ENCODE measurements at places on chromosomes 16 and 17.

DNA sequence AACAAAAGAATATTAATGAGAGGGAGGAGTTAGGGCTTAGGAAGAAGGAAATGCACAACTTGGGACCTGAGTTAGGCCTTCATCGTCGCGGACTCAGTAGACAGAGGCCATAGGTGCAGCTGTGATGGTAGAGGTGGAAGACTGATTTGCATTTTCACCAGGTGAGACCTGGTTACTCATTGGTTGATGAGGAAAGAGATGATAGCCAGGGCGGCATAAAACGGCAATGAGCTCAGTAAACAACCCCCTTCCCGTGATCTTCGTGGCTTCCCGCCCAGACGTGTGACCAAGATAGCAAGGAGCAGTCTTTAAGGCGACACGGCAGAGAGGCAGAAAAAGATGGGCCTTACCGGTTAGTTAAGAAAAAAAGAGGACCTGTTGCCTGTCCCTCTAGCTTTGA lies at the start of gene TMC5:
Gene TMC5 (plus strand): TSS at position 244 of the 400 bp plus-strand sequence. CDS start 22,156 bp downstream, outside the sequence.
- no peak for DNase-seq

- no peak for DNase-seq
Observed at GRCh38 chr17:40796846-40797245, 2.9 kb downstream of the KRT28 start.

DNA sequence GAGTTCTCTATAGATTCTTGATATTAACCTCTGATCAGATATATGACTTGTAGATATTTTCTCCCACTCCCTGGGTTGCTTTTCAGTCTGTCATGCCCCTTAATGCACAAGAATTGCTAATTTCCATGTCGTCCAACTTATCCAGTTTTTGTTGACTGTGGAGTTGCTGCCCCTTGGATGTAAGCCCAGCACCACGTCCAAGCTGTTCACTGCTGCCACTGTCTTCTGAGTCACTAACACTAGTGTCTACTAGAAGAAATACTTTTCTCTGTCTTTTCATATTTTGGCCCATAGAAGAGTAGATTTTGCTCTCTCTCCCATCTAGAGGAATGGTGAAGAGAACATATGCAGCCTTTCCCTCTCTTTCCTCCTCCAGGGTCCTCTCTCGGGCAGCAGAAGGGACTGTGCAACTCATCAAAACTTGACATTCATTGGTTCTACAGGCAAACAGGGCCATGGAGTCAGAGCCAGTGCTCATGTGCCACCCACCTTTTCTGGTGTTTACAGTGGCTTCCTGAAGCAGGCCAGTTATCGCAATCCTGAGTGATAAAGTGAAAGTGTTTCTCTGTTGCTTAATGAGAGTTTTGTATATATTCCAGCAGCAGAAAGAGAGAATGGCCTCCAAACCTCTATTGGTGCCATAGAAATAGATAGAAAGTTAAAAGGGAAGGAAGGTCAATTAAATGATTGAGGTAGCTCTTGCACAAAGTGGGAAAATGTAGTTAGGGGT lies 22.6 kb upstream of the PMP22 start:
- DNase-seq = no peak

DNA sequence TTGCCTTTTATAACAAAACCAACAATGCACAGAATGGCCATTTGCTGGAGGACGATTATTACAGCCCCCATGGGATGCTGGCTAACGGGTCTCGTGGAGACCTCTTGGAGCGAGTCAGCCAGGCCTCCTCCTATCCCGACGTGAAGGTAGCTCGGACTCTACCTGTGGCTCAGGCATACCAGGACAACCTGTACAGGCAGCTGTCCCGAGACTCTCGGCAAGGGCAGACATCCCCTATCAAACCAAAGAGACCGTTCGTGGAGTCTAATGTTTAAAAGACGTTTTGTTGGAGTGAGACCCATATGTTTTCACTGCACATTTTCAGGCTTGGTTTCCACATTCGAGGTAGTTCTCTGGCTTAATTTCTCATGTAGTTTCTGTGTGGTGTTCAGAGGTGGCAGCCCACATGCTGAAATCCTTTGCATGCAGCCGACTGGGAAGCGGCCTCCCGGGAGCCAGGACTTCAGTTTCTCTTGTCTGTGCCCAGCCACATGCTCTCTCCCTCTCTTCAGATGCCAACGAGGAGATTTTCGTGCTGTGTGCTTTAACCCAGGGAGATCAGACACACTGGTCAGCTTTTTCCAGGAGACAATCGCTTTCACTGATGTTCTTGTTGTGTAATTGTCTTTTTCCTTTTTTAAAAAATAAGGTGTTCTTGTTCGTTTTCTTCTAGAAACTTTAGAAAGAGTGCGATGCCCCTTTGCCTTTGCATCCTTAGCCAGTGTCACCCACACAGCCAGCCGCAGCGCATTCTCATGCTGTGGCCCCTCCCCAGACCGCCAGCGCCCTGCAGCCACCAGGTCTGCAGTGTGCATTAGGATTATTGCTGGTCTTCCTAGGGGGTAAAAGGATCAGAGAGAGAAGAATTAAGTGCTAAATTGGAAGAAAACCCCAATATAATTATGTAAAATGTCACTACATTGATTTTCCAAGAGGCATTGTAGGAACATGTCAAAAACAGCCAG lies 24.1 kb downstream of the CYB561 start:
- no peak for DNase-seq

- peak; percentile 53 for DNase-seq
Observed at GRCh38 chr17:51056813-51057510, 63.7 kb downstream of the SPAG9 start.

GRCh38 chr16:85661740-85662481 lies 26.8 kb downstream of the GINS2 start:
- no peak for DNase-seq

DNA sequence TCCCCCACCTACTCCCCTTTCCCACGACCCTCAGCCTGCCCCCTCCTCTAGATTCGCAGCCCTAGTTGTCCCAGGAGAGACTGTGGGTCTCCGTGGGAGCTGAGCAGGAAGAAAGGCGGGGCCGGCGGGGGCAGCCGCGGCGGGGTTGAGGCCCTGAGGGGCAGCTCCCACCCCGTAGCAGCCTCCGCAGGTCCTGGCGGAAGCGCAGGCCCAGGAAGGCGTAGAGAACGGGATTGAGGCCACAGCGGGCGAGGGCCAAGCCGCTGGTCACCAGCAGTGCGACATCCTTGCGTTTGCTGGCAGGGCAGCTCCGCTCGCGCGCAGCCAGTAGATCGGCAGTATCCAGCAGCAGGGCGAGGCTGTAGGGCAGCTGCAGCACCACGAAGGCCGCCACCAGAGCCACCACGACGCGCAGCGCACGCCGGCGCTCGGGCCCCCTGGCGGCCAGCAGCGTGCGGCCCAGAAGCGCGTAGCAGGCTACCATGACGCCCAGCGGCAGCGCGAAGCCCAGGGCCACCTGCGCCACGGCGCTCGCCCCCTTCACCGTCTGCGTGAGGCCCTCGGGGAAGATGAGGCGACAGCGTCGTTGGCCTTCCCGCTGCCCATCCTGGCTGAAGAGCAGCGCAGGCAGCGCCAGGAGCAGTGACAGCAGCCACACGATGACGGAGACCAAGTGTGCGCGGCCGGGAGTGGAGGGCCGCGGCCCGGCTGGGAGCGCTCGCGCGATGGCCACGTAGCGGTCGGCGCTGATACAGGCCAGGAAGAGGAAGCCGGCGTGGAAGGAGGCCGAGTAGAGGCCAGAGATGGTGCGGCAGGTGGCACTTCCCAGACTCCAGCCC lies 1.9 kb downstream of the CCR10 start:
- DNase-seq = peak; percentile 86

- DNase-seq = peak; percentile 64
Observed at GRCh38 chr17:35731239-35731916, at the start of gene RASL10B. Gene RASL10B (plus strand): TSS chr17:35731639. CDS start chr17:35735185, 3,546 bp downstream.

GRCh38 chr17:81020443-81020766 lies 14.5 kb upstream of the BAIAP2 start:
- no peak for DNase-seq

GRCh38 chr17:50527155-50527762 lies 5.3 kb upstream of the EPN3 start:
- no peak for DNase-seq

DNA sequence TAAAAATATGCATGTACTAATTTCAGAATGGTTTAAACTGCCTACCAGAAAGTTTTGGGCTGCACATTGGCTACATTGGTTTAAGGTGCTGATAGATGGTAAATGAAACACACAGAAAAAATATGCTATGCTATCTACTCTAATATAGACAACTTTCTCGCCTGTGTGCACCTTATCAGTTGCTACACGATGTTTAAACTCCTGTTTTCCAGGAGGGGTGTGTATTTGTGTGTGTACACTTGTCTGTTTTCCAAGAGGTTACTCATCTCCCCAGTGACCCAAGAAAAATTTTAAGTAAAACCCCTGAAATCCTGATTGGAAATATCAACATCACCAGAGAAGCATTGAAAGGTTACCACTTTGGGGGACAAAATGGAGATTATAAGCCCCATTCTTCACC lies 21.6 kb upstream of the PSMC5 start:
- no peak for DNase-seq

GRCh38 chr16:53770641-53771040 lies 66.7 kb downstream of the FTO start:
- DNase-seq = no peak

DNA sequence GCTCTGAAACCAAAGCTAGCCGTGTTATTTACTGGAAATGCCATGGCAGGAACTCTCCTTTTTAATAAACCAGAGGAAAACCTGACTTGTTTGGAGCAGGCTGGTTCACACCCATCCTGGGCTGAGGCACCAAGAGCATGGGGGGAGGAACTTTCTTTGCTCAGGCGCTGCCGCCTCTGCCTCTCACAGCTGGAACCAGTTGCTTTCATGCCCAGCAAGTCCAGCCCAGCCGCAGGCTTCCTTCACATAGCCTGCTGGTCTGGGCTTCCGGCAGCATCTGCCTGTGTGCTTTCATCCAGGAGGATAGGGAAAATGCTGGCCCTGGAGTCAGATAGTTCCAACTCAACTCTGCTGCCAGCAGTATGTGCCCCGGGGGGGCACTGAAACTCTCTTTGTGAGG lies 88.1 kb upstream of the ASIC2 start:
- no peak for DNase-seq

DNA sequence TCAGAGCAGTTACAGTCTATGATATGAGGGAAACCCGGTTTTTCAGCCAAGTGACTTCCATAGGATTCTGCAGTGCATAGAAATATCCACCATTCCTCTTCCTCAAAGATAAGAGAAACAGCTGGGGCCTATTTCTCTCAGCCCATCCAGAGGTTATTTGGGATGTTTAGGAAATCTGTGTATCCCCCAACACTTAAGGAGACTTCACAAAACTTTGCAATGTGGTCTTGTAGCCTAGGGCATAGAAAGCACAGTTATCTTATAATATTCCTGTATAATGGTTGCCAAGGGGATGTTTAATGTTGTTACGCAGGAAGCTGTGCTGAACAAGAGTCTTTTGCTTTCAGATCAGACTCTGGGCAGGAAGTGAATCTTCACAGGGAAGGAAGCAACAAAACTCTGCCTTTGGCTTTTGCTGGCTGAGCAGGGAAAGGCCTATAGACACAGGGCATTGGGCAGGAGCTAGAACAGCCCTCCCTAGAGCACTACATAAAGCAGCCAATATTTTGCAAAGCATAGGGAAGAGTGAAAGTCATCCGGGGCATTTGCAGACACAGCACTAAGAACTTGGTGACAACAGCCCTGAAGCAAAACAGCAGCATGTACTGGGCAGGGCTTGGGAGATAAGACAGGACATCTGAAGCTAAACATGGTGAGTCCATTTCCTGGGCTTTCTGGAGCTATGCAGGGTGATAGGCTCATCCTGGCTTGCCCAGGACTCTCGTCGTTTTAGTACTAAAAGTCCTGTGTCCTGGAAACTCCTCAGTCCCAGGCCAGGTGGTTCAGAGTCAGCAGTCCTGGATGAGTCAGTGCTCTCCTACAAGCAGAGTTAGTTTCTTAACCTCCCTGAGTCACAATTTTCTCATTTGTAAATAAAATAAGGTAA lies 18.7 kb upstream of the BEAN1 start:
- no peak for DNase-seq

- DNase-seq = no peak
Observed at GRCh38 chr17:30557916-30558685, 80.9 kb downstream of the GOSR1 start.

DNA sequence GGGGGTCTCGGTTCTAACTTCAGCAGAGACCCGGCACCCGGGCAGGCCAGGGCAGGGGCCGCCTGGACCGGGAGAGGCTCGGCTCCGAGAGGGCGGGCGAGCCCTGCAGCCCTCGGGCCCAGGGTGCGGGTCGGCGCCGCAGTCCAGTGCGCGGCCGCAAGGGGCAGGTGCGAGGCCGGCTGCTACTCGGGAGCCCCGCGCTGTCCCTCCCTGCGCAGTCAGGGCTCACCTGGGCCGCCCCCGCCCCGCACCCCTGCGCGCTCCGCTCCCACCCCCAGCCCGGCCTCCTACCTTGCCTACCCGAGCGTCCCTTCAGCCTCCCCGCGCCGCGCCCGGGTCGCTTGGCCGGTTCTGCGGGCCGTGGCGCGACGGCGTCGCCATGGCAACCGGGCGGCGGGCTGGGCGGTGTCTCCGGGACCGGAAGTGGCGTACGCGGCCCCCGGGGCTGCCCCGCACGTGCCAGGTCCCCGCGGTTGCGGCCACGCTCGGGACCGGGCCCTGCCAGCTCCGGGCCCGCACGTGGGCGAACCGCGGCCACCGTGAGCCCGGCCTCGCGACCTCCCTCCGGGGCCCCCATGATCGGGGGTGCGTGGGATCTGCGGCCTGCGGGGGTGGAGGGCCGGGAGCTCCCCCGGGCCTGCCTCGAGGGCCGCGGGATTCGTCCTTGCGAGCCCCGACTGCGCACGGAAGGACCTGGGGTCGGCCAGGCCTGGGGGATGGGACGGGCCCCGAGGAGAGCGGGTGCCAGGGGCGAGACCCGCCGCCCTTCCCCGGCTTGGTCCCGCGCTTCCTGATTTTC lies at the start of gene CYB561:
Gene CYB561 (minus strand): TSS at position 353 of the 799 bp plus-strand sequence. CDS start 8,759 bp downstream, outside the sequence.
- peak; percentile 88 for DNase-seq

GRCh38 chr16:79607587-79607986 lies 7.0 kb upstream of the MAF start:
- DNase-seq = no peak

DNA sequence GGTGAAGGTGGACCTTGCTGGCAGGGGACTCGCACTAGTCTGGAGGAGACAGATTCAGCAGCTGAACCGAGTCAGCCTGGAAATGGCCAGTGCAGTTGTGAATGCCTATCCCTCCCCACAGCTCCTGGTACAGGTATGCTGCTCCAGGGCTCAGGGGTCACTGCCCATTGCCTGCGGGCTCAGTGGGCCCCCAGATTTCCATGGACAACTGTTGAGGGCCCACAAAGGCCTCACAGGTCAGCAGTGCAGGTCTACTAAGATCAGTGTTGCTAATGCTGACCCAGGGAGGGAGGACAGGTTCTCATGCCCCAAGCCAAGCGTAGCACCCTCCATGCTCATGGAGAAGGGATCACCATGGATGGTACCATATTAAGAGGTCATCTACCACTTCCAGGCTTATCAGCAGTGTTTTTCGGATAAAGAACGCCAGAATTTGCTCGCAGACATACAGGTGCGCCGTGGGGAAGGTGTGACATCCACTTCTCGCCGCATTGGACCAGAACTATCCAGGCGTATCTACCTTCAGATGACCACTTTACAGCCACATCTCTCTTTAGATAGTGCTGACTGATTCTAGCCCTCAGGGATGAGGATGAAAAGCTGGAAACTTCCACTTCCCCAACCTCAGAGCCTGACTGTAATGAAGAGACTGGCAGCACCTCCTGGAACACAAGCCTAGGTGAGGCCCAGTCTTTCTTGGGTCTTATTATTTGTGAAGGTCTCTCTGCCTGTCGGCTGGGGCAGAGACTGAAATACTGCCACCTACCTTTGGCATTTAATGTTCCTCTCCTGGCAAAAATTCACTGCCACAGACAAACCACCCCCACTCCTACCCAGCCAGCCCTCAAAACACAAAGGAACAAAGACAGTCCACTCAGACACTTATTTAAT lies 7.6 kb downstream of the EME1 start:
- no peak for DNase-seq

GRCh38 chr17:27817731-27818130 lies 17.4 kb upstream of the NOS2 start:
- no peak for DNase-seq

- DNase-seq = no peak
Observed at GRCh38 chr17:58327363-58328194, 1.0 kb downstream of the TSPOAP1 start.
